ENCODE measurements at places on chromosomes 13 and 19.

DNA sequence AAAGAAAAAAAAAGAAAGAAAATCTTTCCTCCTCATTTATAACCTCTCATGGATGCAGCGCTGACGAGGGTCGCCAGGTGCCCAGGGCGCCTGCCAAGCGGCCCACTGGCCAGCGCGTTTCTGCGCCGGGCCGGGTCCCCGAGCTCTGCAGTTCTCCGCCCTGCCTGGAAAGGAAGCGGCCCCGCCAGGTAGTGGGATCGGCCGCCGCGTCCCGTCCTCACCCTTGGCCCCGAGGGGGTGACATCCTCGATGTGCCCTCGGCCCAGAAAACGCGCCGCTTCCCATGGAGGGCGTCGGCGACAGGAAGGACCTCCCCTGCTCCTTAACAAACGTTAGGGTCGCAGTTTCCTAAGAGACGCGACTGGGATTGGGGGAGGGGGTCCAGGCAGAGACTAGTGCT lies 56.9 kb downstream of the ZNF726 start:
- H3K27me3 ChIP-seq, result peaks cover 30% of the 10 kb centered on the region
- H3K27ac ChIP-seq, result no peak overlapping the region
- no peak overlapping the region for H3K4me3 ChIP-seq
- no peaks in the 10 kb centered on the region for H3K4me1 ChIP-seq
- H3K36me3 ChIP-seq, result peaks cover 5% of the 10 kb centered on the region

DNA sequence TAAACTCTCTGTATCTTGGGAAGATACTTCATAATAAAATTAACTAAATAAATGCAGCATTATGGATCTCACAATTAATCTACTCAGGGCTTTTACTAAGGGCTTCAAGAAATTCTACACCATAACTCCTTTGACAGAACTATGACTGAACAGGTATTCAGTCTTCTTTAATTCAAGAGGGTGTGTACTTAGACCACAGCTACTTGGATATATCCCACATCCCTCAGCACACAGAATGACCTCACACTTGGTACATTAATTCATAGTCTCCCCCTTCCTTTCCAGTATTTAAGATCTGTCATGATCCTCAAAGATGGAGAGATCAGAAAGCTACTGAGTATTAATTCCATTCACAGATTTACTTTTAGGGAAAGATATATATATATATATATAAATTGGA lies 11.6 kb downstream of the DIAPH3 start:
- no peaks in the 10 kb centered on the region for H3K4me1 ChIP-seq
- H3K27ac ChIP-seq, result no peak overlapping the region
- no peaks in the 10 kb centered on the region for H3K27me3 ChIP-seq
- no peak overlapping the region for H3K4me3 ChIP-seq
- no peaks in the 10 kb centered on the region for H3K36me3 ChIP-seq

- peaks cover 26% of the 10 kb centered on the region for H3K36me3 ChIP-seq
- peak overlapping the region; percentile 81 for H3K27ac ChIP-seq
These were observed 585 bp downstream of the MAP1S start for GRCh38 chr19:17719730-17720400.

GRCh38 chr19:8569066-8569771 lies 8.0 kb downstream of the MYO1F start:
- H3K4me3 ChIP-seq, result peak overlapping the region; percentile 42
- H3K27me3 ChIP-seq, result no peaks in the 10 kb centered on the region
- ATAC-seq, result peak; percentile 96
- H3K4me1 ChIP-seq, result peaks cover 75% of the 10 kb centered on the region
- peaks cover 17% of the 10 kb centered on the region for H3K36me3 ChIP-seq
- H3K27ac ChIP-seq, result peak overlapping the region; percentile 80

DNA sequence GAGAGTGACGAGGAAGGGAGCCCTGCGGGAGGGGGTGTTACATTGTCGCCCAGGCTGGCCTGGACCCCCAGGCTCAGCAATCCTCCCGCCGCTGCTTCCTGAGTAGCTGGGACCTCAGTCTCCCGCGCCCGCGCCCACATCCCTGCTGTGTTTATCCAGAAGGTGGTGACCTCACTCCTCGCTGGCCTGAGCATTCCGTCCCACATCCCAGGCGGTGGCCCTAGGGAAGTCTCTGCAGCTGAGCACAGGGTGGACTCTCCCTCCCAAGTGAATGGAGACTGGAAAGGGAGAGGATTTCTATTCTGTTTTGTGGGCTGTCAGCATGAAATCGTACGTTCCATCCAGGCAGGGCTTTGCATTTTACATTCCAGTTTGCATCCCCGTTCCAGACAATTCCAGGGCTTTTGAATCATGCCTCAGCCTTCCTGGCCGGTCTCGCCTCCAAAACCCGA lies 401 bp upstream of the ZNF765 start:
- H3K27me3 ChIP-seq, result no peaks in the 10 kb centered on the region
- peak overlapping the region; percentile 89 for H3K4me3 ChIP-seq
- ATAC-seq, result no peak
- H3K4me1 ChIP-seq, result peaks cover 22% of the 10 kb centered on the region
- H3K27ac ChIP-seq, result peak overlapping the region; percentile 90
- peaks cover 20% of the 10 kb centered on the region for H3K36me3 ChIP-seq

DNA sequence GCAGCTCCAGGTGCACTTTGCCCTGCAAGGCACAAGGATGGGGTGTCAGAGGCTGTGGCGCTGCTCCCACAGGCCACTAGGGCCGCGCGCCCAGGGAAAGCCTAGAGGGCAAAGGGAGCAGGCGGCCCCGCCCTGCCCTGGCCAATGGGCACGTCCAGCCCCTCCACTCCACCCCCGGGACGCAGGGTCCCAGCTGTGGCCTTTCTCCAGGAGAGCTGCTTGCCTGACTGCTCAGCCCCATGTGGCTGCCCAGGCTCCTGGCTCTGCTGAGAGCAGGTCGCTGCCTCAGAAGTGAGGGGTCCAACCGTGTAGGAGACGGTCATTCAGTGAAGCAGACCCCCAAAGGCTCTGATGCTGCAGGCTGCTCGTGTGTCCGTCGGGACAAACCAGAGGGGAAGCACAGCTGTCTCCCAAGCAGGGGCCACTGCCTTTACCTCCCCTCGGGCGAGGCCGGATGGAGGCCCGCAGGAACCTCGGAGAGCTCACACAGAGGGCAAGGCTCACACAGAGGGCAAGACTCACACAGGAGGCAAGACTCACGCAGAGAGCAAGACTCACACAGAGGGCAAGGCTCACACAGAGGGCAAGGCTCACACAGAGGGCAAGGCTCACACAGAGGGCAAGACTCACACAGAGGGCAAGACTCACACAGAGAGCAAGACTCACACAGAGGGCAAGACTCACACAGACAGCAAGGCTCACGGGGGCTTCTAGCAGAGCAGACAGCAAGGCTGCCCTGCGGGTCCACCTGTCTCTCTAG lies 56.2 kb upstream of the C13orf46 start:
- peak overlapping the region; percentile 67 for H3K27ac ChIP-seq
- peaks cover 66% of the 10 kb centered on the region for H3K4me1 ChIP-seq

GRCh38 chr13:73169971-73170370 lies 111.2 kb downstream of the KLF5 start:
- no peaks in the 10 kb centered on the region for H3K4me1 ChIP-seq
- no peaks in the 10 kb centered on the region for H3K36me3 ChIP-seq
- no peak overlapping the region for H3K4me3 ChIP-seq
- no peak overlapping the region for H3K27ac ChIP-seq

DNA sequence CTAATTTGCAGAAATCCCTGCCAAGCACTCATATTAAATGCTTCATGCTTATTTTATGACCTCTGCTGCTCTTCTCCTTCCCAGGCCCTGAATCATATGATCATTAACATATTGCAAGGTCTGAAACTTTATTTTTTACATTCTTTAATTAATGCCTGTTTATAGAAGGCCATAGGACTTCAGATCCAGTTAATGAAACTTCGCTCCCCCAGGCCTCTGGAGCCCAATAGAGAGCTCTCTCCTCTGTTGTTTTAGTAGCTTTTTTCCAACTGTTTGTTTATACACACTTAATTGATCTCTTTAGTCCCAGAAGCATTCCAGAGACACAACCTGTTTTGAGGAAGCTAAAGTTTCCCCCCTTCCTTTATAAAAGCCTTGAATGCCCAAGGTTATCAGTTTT lies 68.3 kb downstream of the DACH1 start:
- no peaks in the 10 kb centered on the region for H3K36me3 ChIP-seq
- H3K4me1 ChIP-seq, result no peaks in the 10 kb centered on the region
- no peak overlapping the region for H3K4me3 ChIP-seq

DNA sequence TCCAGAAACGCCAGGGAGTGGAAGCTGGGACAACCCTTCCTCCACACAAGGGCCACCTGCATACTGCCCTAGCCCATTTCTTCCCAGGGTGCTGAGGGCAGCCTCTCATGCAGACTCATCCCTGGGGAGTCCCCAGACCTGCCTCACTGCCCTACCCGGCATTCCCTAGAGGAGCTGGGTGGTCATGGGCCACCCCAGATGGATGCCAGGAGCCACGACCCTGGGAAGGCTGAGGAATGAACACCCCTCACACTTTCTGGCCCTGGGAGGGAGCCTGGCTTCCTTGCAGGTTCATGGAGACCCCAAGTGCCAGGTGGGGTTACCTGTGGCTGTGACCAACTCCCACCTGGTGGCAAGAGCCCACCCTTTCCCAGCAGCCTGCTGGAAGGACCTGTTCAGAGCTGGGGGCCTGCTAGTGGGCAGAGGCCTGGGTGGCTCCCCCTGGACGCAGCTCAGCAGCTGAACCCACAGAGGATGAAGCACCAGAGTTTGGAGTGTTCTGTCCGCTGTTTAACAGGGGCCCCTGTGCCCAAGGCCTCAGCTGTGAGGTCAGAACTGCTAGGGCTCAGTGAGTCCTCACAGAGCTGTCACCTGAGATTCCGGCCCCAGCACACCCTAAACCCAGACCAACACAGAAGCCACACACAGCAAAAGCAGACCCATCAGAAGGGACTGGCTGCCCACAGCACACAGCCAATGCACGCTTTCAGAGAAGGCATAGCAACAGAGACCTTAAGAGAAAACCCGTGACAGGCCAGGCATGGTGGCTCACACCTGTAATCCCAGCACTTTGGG lies 6.6 kb downstream of the ACP4 start:
- peaks cover 35% of the 10 kb centered on the region for H3K36me3 ChIP-seq
- H3K27ac ChIP-seq, result no peak overlapping the region
- no peaks in the 10 kb centered on the region for H3K27me3 ChIP-seq
- peaks cover 26% of the 10 kb centered on the region for H3K4me1 ChIP-seq
- H3K4me3 ChIP-seq, result no peak overlapping the region

GRCh38 chr19:48186015-48186414 lies 15.5 kb downstream of the ZSWIM9 start:
- peak overlapping the region; percentile 67 for H3K27ac ChIP-seq
- H3K4me3 ChIP-seq, result peak overlapping the region; percentile 51
- peaks cover 31% of the 10 kb centered on the region for H3K4me1 ChIP-seq
- peaks cover 35% of the 10 kb centered on the region for H3K36me3 ChIP-seq
- no peaks in the 10 kb centered on the region for H3K27me3 ChIP-seq
- no peak for ATAC-seq

- no peak for ATAC-seq
- no peak overlapping the region for H3K27ac ChIP-seq
- no peaks in the 10 kb centered on the region for H3K4me1 ChIP-seq
- no peak overlapping the region for H3K4me3 ChIP-seq
- no peaks in the 10 kb centered on the region for H3K27me3 ChIP-seq
These were observed 99.4 kb downstream of the ZMYM2 start for GRCh38 chr13:20057963-20058362.

DNA sequence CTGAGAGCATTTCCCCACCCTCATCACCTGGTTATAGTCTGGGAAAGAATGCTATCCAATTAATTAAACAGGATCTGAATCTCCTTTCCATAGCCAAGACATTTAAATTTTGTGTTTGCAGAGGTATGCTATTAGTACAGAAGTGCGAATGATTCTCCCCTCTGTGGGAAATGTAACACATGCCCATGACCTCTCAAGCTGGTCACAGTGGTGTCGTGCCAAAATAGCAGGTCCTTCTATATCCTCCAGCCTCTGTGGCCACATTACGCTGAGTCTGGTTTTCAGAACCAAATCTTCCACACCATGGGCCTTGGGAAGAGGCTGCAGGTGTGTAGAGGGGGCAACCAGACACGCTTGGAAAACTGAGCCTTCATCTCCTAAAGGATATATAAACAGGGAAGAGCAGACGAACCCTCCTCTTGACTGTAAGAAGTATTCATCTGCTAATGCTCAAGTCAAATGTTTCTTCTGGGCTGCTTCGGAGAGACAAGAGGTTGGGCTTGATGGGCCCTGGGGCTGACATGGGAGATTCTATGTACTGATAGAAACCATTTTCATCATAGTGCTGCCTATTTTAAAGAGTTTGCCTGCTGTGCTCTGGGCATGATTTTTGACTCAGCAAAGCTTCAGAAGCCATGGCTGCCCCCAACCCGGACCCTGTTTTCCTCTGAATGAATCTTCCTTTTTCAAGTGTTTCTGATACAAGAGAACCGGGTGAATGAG lies 197.6 kb downstream of the DNAJC15 start:
- peaks cover 11% of the 10 kb centered on the region for H3K27me3 ChIP-seq
- no peaks in the 10 kb centered on the region for H3K36me3 ChIP-seq
- H3K4me3 ChIP-seq, result no peak overlapping the region
- H3K27ac ChIP-seq, result no peak overlapping the region
- no peak for ATAC-seq

- H3K27me3 ChIP-seq, result no peaks in the 10 kb centered on the region
- ATAC-seq, result no peak
- no peak overlapping the region for H3K4me3 ChIP-seq
- H3K27ac ChIP-seq, result no peak overlapping the region
- H3K36me3 ChIP-seq, result no peaks in the 10 kb centered on the region
- no peaks in the 10 kb centered on the region for H3K4me1 ChIP-seq
These were observed 394.9 kb downstream of the DLEU7 start for GRCh38 chr13:50448535-50448998.

GRCh38 chr13:99575376-99576120 lies 74.3 kb downstream of the TM9SF2 start:
- H3K4me1 ChIP-seq, result no peaks in the 10 kb centered on the region
- H3K27ac ChIP-seq, result peak overlapping the region; percentile 57
- H3K36me3 ChIP-seq, result no peaks in the 10 kb centered on the region
- H3K4me3 ChIP-seq, result no peak overlapping the region

- no peak overlapping the region for H3K27ac ChIP-seq
- no peaks in the 10 kb centered on the region for H3K4me1 ChIP-seq
- no peak for ATAC-seq
- H3K4me3 ChIP-seq, result no peak overlapping the region
These were observed 167.1 kb upstream of the SPRY2 start for GRCh38 chr13:80508031-80508430.

GRCh38 chr13:47661076-47661475 lies 340.0 kb downstream of the SUCLA2 start:
- no peaks in the 10 kb centered on the region for H3K36me3 ChIP-seq
- H3K4me3 ChIP-seq, result no peak overlapping the region
- ATAC-seq, result no peak

DNA sequence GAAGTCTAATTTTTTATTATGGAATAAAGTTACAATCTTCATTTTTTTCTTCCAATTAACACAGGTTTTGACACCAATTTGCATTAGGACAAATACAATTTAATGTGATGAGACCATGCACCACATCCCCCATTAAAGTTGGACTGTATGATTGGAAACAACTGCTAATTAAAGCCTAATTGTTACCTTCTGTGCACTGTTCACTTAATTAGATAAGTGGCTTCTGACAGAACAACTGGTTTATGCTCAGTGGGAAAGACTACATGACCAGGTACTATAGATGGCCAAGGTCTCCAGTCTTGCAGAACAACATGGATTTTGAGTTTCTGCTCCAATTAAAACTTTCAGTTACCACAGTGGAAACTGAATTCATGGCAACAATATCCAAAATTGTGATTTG lies 198.1 kb downstream of the FGF14 start:
- no peaks in the 10 kb centered on the region for H3K27me3 ChIP-seq
- no peaks in the 10 kb centered on the region for H3K4me1 ChIP-seq
- ATAC-seq, result no peak
- no peak overlapping the region for H3K27ac ChIP-seq
- H3K36me3 ChIP-seq, result no peaks in the 10 kb centered on the region
- no peak overlapping the region for H3K4me3 ChIP-seq

All from stimulated activated memory B cell treated with anti-CD40 and anti-IgM and Interleukin-4, amounts not matched to agents 10 μg/mL and 1 μg/mL and 100 μg/mL, for 72 hours (primary cell).